Activated gamma-delta T cell treated with anti-CD3 and anti-CD28 coated beads, Interleukin-2, amount 50 U/mL, for 16 hours (primary cell): ENCODE measurements at places on chromosomes 16 and 17.
A peak's percentile ranks its signal among the peaks of the same experiment; 100 is the strongest.

DNA sequence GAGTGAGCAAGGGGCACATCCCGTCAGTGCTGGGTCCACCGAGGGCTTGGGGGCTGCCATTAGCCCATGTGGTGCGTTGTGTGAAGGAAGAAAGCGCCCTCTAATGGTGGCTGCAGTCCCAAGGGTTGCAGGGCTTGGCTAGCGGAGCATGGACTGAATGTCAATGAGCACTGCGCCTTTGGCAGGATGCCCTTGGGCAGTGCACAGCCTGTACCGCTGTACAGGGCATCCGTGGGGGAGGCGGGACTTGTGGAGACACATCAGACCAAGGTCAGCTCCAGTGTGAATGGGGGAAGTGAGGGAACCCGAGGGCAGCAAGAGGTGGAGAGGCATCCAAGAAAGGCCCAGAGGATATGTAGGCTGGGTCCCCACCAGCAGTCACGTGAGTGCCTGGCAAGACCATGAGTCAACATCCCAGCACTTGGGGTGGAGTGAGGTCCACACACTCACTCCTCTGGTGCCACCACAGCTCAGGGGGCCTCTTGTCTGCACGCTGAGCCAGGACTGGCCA lies 75.5 kb upstream of the MED9 start:
- no peak for DNase-seq

DNA sequence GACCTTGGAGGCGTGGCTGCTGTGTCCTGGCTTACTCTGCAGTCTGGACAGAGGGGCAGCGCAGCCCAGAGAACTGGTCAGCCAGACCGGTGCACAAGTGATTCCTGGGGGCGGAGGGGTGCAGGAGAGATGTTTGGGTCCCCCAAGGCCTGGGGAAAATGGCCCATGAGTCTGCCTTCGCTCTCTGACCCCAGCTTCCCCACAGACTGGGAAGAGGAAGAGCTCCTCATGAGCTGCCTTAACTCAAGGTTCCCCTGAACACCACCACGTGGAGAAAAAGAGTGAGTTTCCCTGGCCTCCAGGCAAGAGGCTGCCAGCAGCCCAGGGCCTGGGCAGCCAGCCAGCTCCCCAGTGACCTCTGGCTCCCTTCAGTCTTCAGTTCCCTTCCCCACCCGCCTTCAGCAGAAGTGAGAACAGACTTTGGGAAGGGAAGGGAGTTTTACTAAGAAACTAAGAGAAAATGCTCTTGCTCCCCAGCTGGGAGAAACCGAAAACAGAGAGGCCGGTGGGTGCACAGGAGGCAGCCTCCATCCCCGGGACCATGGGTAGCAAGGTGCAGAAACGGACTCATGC lies 2.0 kb upstream of the C17orf99 start:
- DNase-seq, result no peak

DNA sequence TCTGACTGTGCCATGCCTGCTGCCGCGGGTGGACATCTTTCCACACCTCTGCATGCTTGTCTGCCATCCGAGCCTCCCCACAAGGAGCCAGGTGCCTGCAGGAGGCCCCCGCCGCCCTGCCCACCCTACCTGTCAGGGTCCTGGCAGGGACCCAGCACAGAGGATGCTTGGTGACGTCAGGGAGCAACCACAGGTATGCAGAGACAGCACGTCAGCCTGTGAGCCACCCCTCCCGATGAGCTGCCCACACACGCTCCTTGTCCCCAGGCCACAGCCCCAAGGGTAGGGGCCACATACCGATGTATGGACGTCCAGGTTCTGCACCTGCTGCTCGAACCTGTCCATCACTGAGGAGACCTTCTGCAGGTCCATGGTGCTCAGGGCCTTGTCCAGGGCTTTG lies 10.6 kb downstream of the CHMP1A start:
- no peak for DNase-seq

GRCh38 chr17:63406689-63407330 lies 39.3 kb downstream of the CYB561 start:
- peak; percentile 56 for DNase-seq

DNA sequence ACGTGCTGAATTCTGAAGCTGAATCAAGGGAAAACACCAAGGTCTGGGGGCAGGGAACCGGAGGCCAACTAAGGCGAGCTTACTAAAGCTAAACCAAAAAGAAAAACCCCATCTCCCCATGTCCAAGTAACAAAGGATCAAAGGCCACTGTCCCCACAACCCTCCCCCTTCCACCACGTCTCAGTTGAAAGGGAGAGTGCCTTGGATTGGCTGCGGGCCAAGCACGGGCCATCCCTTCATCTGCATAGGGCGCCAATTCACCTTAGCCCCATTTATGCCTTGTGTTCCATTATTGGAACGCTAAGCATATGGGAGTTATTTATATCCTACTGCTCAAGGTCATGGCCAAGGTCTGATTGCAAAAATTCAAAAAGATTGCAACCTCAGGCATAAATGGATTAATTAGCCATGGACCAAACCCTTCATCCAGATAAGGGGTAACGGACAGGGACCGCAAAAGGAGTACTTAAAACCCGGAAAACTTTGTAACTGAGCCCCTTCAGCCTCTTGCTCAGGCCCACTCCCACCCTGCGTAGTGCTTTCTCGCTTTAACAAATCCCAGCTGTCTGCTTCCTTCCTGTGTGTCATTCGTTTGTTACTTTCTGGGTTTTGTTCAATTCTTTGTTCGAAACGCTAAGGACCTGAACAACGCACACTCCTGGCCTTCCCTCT lies 740 bp upstream of the ATP6V0D1 start:
- DNase-seq, result no peak

DNA sequence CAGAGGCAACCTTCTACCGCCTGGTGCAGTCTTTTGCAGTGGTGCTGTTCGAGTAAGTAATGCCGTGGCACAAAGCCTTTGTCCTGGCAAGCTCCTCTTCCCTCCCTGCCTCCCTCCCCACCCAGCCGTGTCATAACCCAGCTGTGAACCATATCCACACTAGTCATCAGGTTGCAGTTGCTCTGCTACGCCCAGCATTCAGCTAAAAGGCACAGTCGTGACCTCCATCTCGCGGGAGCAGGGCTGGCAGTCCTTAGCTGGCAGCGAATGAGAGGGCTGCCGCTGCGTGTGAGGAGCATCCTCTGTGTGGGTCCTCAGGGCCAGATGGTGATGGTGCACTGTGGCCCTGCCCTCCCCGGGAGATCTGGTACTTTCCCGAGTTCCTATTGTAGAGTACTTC lies 39.3 kb downstream of the CIBAR2 start:
- no peak for DNase-seq

DNA sequence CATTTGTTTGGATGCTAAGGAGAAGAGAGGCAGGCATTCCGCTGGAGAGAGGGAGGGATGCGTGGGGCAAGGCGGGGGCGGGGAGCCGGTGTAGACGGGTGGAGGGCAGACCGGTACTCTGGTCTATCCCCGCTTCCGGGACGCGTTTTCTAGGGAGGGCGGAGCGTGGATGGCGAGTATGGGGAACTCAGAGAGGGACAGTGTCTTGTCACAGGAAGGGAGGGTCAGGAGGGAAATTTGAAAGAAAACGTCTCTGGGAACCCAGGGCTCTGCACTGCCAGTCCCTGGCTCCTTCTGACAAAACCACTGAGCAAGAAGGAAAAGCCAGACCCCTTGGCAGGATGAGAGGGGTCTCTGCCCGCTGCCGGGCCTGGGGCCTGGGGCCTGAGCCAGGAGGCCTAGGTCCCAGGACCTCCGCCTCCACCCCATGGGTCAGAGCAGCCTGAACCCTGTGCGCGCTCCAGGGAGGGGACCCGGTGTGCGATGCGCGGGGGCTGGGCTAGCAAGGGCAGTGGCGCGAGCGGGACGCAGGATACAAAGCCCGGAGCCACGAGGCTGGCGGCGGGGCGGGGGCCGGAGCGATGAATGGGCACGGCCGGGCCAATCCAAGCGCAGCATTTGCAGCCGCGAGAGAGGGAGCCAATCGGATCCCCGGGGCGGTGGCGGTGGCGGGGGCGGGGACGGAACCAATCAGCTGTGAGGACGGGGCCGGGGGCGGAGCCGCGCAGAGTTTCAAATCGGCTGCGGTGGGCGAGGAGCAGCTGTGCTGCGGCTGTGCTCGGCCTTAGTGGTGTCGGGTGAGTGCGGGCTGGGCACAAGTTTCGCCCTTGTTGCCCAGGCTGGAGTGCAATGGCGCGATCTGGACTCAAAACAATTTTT lies at the start of gene PIMREG:
TSS of gene PIMREG (plus strand) at position 764 of the 879 bp plus-strand sequence. CDS start 656 bp downstream, outside the sequence.
- DNase-seq, result peak; percentile 89

DNA sequence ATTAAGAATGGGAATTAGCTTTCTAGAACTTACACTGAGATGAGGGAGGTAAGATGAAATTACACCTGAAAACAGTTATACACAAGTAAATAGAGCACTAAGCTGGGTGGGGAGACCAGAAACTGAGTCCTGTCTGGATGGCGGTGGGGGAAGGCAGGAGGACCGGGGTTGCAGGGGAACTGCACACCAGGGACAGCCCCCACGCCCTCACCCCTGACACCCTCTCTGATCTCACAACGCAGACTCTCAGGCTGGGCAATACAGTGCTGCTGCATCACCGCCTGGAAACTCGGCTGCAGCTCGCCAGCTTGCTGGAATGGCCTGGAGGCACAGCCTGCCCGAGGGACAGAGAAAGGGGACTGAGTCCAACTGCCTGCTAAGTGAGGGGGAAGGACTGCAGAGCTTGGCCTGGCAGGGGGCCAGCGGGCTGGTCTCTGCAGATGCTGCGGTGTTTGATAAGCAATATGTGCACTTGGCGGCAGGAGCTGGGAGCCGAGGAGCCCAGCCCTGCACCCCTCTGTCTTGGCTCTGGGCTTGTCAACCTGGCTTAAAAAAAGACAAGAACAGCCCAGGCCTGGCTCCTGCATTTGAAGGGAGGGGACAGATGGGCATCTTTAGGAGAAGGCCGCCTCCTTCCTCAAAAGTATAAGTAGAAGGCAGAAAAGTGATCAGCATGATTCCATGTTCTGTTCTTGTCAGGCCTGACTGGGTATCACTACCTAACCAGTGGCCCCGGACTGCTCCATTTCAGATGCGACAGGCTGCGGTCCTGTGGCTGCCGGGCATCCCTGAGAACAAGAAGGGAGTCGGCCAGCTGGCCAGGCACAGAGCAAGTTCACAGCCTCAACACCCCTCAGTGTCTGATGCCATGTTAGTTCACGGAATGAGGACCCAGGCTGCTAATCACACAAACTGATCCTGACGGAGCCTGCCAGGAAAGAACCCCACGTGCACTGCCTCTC lies 30.2 kb downstream of the SPHK1 start:
- no peak for DNase-seq

DNA sequence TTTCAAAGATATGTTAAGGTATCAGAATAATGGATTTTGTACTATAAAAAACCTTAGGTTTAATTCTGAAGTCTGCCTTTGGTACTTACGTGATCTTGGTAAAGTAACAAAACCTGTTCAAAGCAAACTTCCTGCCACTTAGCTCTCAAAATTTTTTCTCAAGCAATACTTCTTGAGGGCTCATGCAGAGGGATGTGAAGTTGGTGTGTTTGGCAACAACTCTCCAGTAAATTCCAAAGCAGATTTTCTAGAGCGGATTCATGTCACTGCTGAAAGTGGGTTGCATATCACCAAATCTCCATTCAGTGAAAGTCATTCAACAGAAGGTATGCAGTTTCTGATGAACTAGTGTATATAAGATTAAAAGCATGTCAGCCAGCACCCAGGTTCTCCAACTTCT lies 856.7 kb downstream of the CDH8 start:
- no peak for DNase-seq

GRCh38 chr16:78689536-78689935 lies 590.1 kb downstream of the WWOX start:
- no peak for DNase-seq

GRCh38 chr17:76542566-76542971 lies 2.7 kb downstream of the PRCD start:
- DNase-seq, result no peak

GRCh38 chr17:77750427-77751043 lies 208.0 kb upstream of the TNRC6C start:
- DNase-seq, result no peak

DNA sequence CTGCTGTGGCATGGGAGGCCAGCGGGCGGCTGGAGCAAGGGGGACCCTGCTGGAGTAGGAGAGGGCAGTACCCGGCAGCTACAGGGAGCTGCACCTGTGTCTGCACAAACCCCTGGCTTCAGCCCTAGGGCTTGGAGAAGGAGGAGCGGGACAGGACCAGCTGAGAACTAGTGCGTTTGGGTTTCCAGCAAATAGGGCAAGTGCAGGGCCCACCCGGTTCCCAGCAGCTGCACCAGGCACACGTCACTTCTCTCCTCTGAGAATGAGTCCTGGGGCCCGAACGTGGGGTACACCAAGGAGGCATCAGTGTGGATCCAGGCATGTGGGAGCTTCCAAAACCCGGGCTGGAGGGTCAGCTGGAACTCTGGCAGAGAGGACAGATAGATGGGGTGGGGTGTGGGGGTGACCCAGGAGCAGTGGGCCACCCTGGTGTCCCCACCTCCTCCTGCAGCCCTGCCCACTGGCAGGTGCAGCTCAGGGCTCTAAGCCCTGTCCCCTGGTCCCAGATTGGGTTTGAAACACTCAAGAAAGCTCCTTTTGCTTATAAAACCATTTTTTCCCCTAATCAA lies 5.6 kb downstream of the C16orf89 start:
- no peak for DNase-seq

- no peak for DNase-seq
These were observed 27.3 kb downstream of the SLFN11 start for GRCh38 chr17:35345926-35346771.

DNA sequence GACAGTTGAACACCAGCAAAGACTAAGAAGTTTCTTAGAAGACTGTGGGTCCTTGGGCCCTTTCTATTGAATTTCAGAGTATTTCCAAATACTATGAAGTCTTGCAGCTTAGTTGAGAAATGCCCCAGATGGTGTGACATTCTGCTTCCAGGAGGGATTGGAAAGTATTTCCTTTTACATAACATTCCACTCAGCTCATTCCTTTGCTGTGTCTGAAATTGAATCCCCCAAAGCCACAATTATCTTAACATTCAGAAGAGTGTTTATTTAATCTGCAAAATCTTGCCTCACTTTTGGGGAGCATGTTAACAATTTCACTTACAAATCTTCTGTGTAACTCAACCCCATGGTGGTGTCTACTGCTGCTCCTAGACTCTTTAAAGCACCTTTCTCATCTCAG lies 307.7 kb downstream of the WWOX start:
- no peak for DNase-seq

DNA sequence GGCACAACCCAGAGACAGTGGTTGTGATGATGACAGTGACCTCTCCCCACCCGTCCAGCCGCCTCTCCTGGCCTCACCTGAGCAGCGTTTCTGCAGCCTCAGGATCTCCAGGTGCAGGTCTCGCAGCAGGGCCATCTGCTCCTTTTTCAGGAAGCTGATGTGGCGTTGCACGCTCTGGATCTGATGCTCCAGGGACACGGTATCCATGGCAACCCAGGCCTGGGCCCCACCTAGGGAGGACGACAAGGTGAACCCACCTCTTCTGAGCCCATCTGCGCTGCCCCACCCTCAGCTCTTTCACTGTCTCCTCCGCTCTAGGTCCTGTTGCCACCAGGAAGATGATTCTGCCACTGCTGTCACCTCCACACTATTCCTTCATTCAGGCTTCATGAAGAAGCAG lies 14.5 kb downstream of the CCDC92B start:
- DNase-seq, result no peak

DNA sequence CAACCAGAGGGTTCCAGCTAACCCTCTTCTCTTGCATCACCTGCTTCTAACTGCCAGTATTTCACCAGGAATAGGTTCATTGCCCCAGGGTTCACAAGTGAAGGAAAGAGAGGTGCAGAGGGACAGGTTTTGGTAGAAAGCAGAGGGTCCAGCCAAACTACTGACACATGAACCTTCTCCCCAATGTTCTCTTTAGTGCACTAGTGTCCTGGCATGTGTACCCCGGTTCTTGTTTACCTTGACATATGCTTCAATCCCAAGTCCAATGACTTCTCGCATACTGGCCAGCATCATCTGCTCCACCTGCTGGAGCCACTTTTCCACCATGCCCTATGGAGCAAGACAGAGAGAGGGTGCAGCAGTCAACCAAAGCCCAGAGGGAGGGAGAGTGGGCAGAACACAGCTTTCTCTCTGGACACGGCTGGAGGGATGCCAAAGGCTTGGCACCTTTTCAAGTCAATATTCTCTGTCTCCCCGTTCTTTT lies 90.6 kb downstream of the DNAH3 start:
- DNase-seq, result no peak
